ENCODE measurements at places on chromosomes 7 and 10.

GRCh38 chr10:131173484-131174210 lies 137.9 kb downstream of the TCERG1L start:
- no peak for DNase-seq

GRCh38 chr10:89283936-89284475 lies 17.8 kb upstream of the IFIT2 start:
- DNase-seq, result no peak

- no peak for DNase-seq
These were observed 53.4 kb downstream of the DPYSL4 start for GRCh38 chr10:132240156-132240555.

DNA sequence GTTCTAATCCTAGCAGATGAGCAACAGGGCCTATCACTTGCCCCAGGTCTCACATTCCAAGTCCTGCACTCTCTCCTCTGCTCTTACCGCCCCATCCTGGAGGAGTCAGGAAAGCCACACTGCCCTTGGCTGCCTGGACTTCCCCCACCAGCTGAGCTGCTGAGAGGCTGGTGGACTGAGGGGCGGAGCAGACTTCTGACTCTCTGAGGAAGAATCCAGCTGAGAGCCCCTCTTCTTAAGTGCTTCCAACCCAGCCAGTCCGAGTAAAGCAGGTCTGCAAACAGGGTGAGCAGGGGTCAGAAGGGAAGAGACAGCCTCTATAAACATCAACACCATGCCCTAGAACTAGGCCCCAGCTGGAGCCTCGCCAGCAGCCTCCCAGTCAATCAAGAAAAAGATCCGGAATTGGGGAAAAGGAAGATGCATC lies 92.4 kb upstream of the TMEM72 start:
- no peak for DNase-seq

DNA sequence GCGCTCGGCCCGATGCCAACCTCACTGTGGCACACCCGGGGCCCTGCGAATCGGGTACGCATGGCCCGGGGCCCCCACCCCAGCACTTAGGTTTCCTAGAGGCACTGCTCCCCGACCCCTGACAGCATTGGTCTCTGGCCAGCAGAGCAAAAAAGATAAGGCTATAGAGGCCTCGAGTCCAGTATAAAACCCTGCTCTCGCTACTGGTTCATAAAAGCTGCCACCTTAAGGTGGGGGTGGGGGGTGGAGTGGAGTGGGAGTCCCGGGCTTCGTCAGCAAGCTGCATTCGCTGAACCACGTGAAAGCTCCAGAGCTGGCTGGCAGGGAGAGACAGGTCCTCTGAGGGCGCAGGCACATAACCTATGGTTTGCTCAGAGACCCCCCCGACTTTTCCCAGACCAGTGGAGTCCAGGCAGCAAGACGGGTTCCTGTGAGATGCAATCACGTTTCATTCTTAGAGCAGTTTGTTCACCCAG lies 1.3 kb downstream of the KAZALD1 start:
- DNase-seq, result no peak

- DNase-seq, result no peak
These were observed 29.9 kb upstream of the SMURF1 start for GRCh38 chr7:99173787-99174186.

DNA sequence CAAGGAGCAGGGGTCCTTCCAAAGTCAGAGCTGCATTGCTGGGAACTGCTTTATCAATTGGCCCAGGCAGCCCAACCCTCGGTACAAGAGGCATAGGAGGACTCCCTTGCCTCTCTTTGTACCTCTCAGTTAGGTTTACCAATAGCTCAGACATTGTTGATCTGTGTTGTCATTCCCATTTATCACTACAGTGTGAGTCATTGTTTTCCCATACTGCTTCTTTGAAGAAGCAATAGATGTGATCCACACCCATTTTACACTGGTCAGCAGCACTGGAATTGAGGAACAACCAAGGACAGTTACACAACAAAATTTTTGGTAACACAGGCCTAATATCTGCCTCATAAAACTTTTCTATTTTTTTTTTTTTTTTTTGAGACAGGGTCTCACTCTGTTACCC lies 307.2 kb downstream of the SNX13 start:
- DNase-seq, result no peak

- DNase-seq, result no peak
These were observed 147.9 kb upstream of the FZD8 start for GRCh38 chr10:35789996-35790395.

GRCh38 chr7:55589905-55590304 lies 17.6 kb upstream of the VOPP1 start:
- DNase-seq, result no peak

DNA sequence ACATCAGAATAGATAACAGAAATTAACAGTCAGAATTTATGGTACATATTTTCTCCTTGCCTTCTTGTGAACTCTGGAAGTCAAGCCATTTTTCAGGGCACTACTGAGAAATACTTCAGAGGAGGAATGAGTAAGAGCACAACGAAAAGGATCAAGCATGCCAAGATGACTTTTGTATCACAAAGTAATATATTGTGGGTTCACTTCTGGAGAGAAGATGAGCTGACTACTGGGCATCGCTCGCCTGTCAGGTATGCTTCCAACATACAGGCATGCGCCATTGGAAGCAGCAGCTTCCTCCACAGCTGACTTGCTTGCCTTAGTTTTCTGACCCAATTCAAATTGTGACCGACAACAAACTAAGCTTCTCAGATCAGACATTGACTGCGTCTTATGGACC lies 137.3 kb downstream of the VTI1A start:
- DNase-seq, result no peak

- DNase-seq, result no peak
These were observed 24.0 kb downstream of the STK32C start for GRCh38 chr10:132283604-132284382.

GRCh38 chr10:50788951-50789945 lies 49.5 kb downstream of the ASAH2B start:
- no peak for DNase-seq

- DNase-seq, result no peak
These were observed 69.0 kb upstream of the RAB11FIP2 start for GRCh38 chr10:118115701-118116100.

DNA sequence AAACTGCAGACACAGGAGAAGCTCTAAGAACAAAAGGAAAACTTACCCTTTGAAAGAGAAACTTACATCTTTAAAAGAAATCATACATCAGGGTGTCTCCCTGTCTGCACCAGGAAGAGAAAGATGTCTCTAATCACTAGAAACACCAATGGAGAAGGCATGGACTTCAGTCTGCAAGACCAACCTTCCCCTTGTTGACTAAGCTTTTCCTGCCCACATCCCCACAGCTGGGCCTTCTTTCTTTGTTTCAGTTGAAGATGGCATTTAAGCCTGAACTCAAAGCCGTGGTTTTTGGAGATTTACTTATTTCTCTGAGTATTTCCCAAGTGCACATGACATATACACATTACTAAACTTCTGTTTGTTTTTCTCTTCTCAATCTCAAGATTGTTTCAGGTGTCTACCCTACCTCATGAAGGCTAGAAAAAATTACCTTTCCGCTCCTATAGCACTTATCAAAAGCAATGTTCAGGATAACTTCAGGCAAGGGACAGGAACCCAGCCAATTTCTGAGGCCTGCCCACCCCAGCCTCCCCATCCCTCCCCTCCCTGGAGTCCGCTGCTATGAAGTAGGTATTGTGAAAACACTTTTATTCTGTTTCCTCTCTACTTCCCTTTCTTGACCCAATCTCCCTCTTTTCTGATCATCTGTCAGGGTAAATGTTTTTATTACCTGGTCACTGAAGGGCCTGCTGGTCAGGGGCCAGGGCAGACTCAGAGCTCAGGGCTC lies 2.8 kb upstream of the SLC29A3 start:
- DNase-seq, result no peak

- DNase-seq, result no peak
These were observed 41.9 kb downstream of the TCF7L2 start for GRCh38 chr10:112991888-112992491.

Data from CD4-positive, alpha-beta T cell treated with Interleukin-15 for 1 hour (primary cell).